Breast epithelium (tissue), 4 donors: ENCODE measurements at places on chromosomes 2 and 18. TPM values are rescaled to one million over a fixed set of nuclear protein-coding genes. Genes with fewer than 3 reads are reported as not detected.

The ANKRD62 gene
- total RNA-seq, result not detected

The RANBP2 gene
- total RNA-seq, result 78.1 TPM

The STK39 gene
- total RNA-seq, result 19.2 TPM

The PRKAG3 gene
- not detected for total RNA-seq

The CSRNP3 gene
- 10.0 TPM for total RNA-seq

The RNF25 gene
- total RNA-seq, result 23.0 TPM

The LYPD1 gene
- not detected for total RNA-seq

The CD207 gene
- total RNA-seq, result 0.33 TPM

The TMEM178A gene
- total RNA-seq, result 9.4 TPM

The ARHGEF33 gene
- total RNA-seq, result 1.9 TPM

The HJURP gene
- total RNA-seq, result 0.33 TPM

The MAP4K4 gene
- 62.1 TPM for total RNA-seq

The ACVR1C gene
- total RNA-seq, result 41.4 TPM

The GPR75 gene
- total RNA-seq, result 3.2 TPM

The NDUFB3 gene
- total RNA-seq, result 40.8 TPM

The TGIF1 gene
- 67.7 TPM for total RNA-seq

The TNS1 gene
- 577 TPM for total RNA-seq

The INPP5D gene
- 18.4 TPM for total RNA-seq

The MRPL44 gene
- total RNA-seq, result 24.3 TPM

The NT5DC4 gene
- not detected for total RNA-seq

The PCARE gene
- total RNA-seq, result not detected

The VWA3B gene
- total RNA-seq, result not detected

The EML6 gene
- total RNA-seq, result 2.3 TPM

The PPP1R1C gene
- 0.59 TPM for total RNA-seq

The TMEM163 gene
- total RNA-seq, result 0.66 TPM

The SCN3A gene
- total RNA-seq, result 1.6 TPM

The BIRC6 gene
- 152 TPM for total RNA-seq

The MROH2A gene
- total RNA-seq, result not detected

The SALL3 gene
- not detected for total RNA-seq

The OTOS gene
- not detected for total RNA-seq

The IL36B gene
- total RNA-seq, result not detected

The GTF2A1L gene
- total RNA-seq, result 0.29 TPM

The CD302 gene
- total RNA-seq, result 141 TPM

The TNP1 gene
- total RNA-seq, result not detected

The TEKT4 gene
- not detected for total RNA-seq
